Upper lobe of right lung (tissue), 1 donor: ENCODE measurements at places on chromosomes 3 and 15.

DNA sequence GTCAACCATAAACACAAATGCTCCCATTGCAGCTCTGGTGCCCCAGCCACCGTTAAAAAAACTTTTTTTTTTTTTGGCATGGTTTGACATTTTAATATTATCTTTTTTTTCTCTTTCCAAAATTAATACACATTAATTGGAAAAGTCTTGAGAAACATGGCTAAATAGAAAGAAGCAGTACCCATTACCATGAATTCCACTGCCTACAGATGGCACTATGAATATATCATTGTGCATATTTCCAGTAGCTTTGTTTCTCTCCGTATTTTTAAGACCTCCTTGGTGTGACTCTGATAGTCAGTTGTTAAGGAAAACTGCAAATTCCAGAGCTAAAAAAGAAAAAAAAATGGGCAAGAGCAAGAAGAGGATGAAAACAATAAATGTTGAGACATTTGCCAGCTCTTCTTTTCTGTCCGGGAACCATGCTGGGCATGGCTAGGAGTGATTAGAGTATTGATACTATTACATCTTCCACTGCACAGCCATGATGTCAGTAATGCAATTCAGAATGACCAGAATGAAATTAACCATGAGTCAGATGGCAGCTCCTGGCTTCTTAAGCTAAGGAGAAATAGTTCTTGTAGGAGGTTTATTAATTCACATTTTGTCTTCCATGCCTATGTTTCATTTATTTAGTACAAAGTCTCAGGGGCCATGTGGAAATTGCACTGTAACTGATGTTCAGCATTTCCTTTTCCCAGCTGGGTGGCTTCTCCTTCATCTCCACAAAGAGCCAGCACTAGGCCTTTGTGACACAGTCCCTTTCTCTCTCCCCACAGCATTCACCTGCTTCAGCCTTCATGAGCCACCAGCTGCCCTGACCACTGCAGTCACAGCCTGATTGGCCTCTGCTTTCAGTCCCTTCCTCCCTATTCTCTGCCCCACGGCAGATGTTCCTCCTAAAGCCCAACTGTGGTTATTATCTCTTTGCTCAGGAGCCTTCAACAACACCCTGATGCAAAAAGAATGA lies 31.8 kb downstream of the SLC7A14 start:
- no peaks in the 10 kb centered on the region for H3K4me1 ChIP-seq

GRCh38 chr3:79200456-79200855 lies 567.3 kb downstream of the ROBO1 start:
- no peaks in the 10 kb centered on the region for H3K4me1 ChIP-seq
- DNase-seq: no peak
- no peaks in the 10 kb centered on the region for H3K27me3 ChIP-seq
- no peak overlapping the region for H3K4me3 ChIP-seq
- H3K27ac ChIP-seq: no peak overlapping the region

- no peak for DNase-seq
- H3K36me3 ChIP-seq: no peaks in the 10 kb centered on the region
- no peak overlapping the region for H3K4me3 ChIP-seq
- no peak overlapping the region for H3K27ac ChIP-seq
- H3K4me1 ChIP-seq: no peaks in the 10 kb centered on the region
- H3K27me3 ChIP-seq: peaks cover 15% of the 10 kb centered on the region
Measured at GRCh38 chr15:20643829-20644425, 102.3 kb upstream of the GOLGA6L6 start.

GRCh38 chr3:139234491-139234890 lies 109.3 kb upstream of the MRPS22 start:
- no peaks in the 10 kb centered on the region for H3K36me3 ChIP-seq
- H3K27me3 ChIP-seq: no peaks in the 10 kb centered on the region
- no peak for DNase-seq
- H3K4me3 ChIP-seq: no peak overlapping the region

DNA sequence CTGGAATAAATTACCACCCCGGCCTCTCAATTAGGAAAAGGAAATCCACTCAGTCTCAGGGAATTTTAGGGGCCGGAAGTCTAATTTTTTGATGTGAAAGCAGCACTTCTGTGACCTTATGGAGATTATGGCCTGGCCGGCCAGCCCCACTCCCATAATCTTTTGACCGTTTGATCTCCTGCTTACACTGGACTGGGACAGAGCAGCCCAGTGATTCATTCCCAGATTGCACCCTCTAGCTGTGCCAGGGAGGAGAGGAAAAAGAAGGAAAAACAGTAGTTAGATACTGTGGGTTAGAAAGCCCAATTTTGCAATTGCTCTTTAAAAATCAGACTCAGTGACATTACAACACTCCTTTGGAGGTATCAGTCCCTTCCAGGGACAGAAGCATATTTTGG lies 32.4 kb downstream of the GJD2 start:
- H3K36me3 ChIP-seq: no peaks in the 10 kb centered on the region
- no peak overlapping the region for H3K4me3 ChIP-seq
- peaks cover 9% of the 10 kb centered on the region for H3K27me3 ChIP-seq
- no peak for DNase-seq

DNA sequence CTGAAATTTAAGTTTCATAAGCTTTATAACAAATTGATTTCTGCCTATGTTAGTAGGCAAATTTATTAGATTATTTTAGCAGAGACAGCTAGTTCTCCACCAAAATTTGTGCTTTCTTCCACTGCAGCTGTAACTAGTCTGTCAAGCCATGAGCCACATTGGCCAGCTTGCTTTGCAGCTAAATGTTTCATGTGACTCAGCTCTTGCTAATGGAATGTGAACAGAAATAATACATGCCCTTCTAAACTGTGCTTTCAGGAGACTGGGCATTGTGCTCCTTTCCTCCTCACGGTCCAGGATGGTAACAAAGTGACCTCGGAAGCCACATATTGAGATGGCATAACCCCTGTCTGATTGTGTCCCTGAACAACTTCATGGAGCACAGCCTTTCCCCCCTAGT lies 51.3 kb upstream of the KPNA4 start:
- no peak overlapping the region for H3K27ac ChIP-seq
- DNase-seq: no peak
- no peaks in the 10 kb centered on the region for H3K4me1 ChIP-seq
- H3K27me3 ChIP-seq: no peaks in the 10 kb centered on the region

DNA sequence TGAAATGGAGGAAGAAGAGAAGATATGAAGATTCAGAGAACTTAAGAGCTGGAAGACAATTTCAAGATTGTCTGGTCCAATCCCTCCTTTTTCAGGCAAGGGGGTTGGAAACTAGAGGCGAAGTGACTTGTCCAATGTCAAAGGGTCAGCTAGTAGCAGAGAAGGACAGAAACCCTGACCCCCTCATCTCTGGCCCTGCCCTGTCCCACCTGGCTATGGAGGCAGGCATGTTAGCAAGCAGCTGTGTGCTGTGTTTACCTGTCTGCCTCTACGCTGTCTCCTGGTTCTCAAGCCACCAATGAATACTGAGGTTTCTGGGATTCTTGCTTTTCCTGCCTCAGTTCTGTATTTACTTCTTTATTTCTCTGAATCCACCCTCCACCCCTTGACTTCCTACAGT lies 342 bp downstream of the TGM5 start:
- H3K27me3 ChIP-seq: peaks cover 4% of the 10 kb centered on the region
- H3K4me3 ChIP-seq: no peak overlapping the region
- DNase-seq: no peak
- no peak overlapping the region for H3K27ac ChIP-seq

DNA sequence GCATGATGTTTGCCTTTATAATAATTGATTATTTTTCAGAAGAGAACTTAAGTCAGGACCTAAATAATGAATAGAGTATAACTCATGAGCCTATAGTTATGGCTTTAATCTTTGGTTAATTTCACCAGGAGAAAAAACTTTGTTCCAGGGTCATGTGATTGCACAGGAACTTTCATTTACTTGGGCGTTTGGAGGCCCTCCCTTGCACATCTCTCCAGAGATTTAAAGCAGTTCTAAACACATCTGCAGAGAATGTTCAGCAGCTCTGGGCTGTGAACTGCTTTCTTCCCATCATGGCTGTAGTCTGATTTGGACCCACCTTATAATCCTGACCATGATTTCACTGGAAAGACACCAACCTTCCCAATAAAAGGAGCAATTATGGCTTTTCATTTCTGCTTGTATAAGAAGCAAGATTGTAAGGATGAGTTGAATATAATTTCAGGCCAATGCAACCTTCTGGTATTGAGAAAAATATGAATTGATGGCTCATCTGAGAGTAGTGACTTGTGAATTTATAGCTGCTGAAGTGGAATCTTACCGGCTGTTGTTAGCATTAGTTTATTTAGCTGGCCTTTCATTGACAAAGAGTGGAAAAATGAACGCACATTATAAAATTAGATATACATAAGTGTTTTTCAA lies 80.9 kb upstream of the PRTG start:
- H3K4me3 ChIP-seq: no peak overlapping the region
- no peak overlapping the region for H3K27ac ChIP-seq

DNA sequence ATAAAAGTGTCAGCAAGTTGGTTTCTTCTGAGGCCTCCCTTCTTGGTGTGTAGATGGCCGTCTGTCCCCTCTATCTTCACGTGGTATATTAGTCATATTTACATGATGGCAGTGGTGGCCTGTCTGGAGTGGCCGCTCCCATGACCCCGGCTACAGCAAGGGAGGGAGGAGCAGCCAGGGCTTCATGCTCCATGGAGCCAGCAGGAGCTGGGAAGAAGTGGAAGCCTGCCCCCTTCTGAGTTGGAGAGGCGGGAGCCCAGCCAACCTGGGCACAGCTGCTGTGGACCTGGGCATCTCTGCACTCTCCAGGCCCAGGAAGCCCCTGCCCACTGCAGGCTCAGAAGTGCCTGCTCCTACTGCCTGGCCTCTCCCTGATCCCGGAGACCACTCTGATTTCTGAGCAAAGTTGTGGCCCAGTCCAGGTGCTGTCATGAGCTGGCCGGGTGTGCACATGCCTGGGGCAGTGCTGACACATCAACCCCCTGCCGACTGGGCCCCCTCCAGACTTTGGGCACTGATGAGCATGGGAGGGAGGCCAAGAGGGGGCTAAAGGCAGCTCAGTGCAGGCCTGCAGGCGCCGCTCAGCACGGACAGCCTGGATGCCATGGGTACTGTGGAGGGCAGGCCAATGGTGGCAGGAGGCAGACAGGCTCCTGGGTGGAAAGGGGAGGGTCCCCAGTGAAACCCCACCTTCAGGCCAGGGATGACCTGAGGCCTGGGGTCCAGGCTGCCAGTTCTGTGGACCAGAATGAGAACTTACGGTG lies 84.8 kb downstream of the SERPINI1 start:
- peaks cover 2% of the 10 kb centered on the region for H3K4me1 ChIP-seq
- H3K36me3 ChIP-seq: no peaks in the 10 kb centered on the region
- no peaks in the 10 kb centered on the region for H3K27me3 ChIP-seq
- H3K4me3 ChIP-seq: no peak overlapping the region

GRCh38 chr15:83105440-83105839 lies 2.0 kb upstream of the TM6SF1 start:
- no peaks in the 10 kb centered on the region for H3K27me3 ChIP-seq
- H3K36me3 ChIP-seq: no peaks in the 10 kb centered on the region
- DNase-seq: no peak
- no peak overlapping the region for H3K4me3 ChIP-seq
- no peak overlapping the region for H3K27ac ChIP-seq

- peaks cover 9% of the 10 kb centered on the region for H3K4me1 ChIP-seq
- no peak overlapping the region for H3K4me3 ChIP-seq
- H3K27ac ChIP-seq: no peak overlapping the region
- no peaks in the 10 kb centered on the region for H3K36me3 ChIP-seq
Measured at GRCh38 chr3:73608456-73609314, 16.1 kb downstream of the PDZRN3 start.

DNA sequence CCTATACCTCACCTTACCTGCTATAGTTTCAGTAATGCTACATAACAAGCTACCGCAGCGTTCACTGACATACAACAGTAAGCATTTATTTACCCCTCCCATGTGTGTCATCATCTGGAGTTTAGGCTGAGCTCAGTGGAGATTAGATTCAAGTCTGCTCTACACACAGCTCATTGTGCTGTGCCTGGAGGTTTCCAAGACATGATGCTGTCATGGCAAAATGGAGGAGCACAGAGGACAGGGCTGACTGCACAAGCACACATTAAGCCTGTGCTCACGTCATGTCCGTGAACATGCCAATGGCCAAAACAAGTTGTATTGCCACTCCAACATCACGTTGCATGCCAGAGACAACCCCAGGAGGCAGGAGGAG lies 333.8 kb upstream of the TRIM42 start:
- DNase-seq: no peak
- no peak overlapping the region for H3K4me3 ChIP-seq
- no peaks in the 10 kb centered on the region for H3K4me1 ChIP-seq
- H3K36me3 ChIP-seq: no peaks in the 10 kb centered on the region
- H3K27me3 ChIP-seq: no peaks in the 10 kb centered on the region

- no peak overlapping the region for H3K27ac ChIP-seq
- no peaks in the 10 kb centered on the region for H3K4me1 ChIP-seq
- no peak for DNase-seq
Measured at GRCh38 chr15:34613301-34613700, 29.9 kb upstream of the GOLGA8B start.

DNA sequence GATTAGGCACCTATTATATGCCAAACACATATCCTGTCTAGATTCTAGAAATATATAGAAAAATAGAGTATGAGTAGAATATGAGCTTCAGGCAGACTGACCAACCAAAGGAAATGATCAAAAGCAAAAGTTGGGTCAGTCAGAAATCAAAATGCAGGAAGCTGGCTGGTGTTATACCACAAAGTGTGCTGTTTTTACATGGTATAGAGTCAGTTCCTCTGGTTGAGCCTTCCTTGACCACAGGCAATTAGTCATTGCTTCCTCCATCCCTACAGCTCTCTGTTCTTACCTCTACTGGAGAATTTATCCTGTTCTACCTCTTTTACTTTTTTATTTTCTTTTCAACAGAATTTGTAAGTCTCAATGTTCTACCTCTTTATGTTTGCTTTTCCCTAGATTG lies 149.8 kb downstream of the TMCO5A start:
- no peak overlapping the region for H3K4me3 ChIP-seq
- no peaks in the 10 kb centered on the region for H3K36me3 ChIP-seq
- H3K4me1 ChIP-seq: peaks cover 12% of the 10 kb centered on the region
- H3K27ac ChIP-seq: no peak overlapping the region
- no peak for DNase-seq
- H3K27me3 ChIP-seq: no peaks in the 10 kb centered on the region
